ENCODE measurements at places on chromosomes 7 and 10. TPM values are rescaled to one million over a fixed set of nuclear protein-coding genes. Genes with fewer than 3 reads are reported as not detected.
A peak's percentile ranks its signal among the peaks of the same experiment; 100 is the strongest.

WNT2 gene
- not detected for total RNA-seq

LRRD1 gene
- total RNA-seq = not detected

ABCA13 gene
- not detected for total RNA-seq

DUS4L gene
- total RNA-seq = 7.7 TPM

TFR2 gene
- 0.22 TPM for total RNA-seq

TDRD1 gene
- total RNA-seq = 4.0 TPM

LRMDA gene
- total RNA-seq = 22.3 TPM

STAG3 gene
- total RNA-seq = 0.51 TPM

CRYGN gene
- total RNA-seq = not detected

ATP5MK gene
- total RNA-seq = 1,179 TPM

NME8 gene
- not detected for total RNA-seq

GRCh38 chr10:623014-623413, 66.5 kb downstream of the DIP2C start:
- DNase-seq = no peak

DNA sequence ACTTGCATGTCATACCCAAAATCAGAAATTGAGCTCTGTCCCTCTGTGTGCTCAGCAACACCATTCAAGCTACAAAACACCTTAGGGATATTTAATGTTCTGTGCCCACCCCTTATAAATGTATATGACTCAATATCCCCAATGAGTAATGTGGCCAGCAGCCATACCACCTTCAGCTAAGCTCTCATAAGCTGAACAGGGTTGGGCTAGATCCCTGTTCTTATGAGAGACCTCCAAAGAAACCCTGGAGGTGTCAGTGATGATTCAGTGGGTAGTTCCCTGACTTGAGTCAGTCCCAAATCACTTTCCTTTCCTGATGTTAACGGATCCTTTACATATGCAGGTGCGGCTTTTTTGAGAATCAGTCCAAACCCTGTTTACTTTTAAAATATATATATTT, 253.8 kb downstream of the CREB5 start:
- DNase-seq = no peak

DNA sequence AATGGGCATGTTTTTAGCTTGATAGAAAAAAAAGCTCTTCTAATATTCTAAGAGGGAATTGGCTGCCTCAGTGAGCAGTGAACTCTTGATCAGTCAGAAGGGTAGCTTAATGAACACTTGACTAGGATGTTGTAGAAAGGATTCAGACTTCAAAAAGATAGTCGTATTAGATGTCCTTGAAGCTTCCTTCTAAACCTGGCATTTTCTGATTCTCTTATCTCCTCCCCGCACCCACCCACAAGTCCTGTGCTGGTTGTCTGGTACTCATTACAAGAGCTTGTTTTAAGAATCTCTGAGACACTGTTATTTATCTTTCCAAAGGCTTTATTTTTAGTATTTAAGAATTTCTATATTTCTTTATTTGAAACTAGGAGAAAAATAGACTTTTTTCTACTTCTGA, 7.4 kb upstream of the SMIM30 start:
- DNase-seq = no peak

- no peak for DNase-seq
Observed at GRCh38 chr7:133164498-133164897, 82.6 kb upstream of the CHCHD3 start.

DNA sequence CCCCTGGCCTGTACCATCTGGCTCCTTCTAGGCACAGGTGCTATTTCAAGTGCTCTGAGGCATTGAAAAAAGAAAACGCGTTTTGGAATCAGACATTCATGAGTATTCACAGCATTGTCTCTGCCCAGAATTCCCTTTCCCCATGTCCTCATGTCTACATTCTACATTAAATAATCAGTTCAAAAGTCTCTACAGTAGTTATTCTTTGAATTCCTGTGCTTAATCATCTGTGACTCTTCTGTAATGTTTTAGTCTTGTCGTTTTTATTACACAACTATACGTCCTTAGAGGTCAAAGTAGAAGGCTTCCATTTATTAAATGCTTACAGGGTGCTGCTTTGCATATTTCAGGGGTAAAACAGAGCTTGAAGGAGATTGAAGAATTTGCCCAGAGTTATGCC, 95.7 kb downstream of the BICC1 start:
- no peak for DNase-seq

DNA sequence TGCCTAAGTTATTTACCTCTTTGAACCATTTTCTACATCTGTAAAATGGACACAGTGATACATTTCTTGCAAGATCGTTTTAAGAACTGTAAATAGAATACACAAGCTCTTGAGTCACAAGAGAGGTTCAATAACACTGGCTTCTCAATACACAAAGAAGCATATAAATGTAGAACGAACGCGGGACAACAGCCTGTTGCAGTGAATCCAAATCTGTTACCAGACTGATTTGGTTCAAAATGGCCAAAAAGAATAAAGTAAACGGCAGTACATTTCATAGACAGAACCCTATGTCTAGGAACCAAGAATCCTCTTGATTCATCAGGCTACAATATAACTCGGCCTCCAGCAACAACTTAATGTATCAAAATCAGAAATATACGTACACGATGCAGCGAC, 701 bp downstream of the MTPAP start:
- no peak for DNase-seq

DNA sequence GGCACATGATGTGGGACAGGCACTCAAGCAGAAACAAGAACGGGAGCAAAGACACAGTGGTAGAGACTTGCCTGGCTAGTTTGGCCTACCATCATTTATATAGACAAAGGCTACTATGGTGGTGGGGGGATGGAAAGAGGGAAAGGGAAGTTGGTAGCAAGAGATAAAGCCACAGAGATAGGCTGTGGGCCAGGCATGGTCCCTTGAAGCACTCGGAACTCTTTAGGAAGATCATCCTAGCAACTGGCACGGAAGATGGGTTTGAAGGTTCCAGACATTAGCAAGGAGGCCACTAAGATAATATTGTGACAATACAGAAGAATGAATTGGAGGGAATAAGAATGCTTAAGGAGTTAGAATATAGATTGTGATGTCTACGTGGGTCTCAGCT, 319.6 kb downstream of the ELMO1 start:
- no peak for DNase-seq

DNA sequence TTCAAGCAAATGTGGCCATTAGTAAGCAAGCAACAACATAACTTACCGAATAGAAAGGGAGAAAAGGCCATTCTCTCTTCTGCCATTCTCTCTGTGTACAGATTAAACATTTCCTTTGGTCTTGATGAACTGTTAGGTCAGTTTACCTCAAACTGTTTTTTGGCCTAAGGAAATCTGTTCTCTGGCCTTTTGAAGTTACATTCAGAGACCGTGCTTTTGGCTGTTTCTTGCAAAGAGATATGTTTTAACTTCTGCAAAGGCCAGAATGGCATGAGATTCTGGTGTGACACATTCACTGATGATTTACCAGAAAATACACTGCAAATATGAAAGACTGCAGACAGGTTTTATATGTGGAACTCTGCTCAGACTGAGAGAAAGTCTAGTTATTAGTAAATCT, 22.2 kb downstream of the AHR start:
- DNase-seq = no peak

- no peak for DNase-seq
Observed at GRCh38 chr10:49611166-49611815, 1.2 kb downstream of the SLC18A3 start.

DNA sequence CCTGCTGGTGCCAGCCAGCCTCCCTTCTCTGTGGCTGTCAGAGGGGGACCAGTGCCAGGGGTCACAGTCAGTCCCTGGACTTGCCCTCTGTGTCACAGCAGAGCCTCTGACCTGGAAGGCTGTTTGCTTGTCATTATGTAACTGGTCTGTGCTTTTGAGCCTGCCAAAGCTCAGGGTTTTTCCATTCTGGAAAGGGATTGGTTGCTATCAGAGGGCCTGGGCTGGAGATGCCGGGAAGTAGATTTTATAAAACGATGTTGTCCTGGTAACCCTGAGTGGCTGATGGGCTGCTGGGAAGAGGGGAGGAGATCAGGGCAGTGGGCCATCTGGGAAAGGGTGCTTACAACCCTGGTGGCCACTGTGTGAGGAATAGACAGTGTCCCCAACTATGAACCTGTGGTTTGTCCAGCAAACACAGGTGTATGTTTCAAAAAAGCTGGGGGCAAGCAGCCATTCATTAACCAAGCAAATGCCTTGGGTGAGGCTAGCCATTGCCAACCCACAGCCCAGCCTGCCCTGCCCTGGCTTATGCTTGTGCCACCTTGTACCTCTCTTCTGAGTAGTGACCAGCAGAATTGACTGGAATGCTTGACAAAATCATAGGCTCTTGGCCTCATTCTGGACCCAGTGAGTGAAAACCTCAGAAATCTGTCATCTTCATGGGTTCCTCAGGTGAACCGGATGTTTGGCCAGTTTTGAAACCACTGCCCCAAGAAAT, 21.6 kb downstream of the SFTPD start:
- DNase-seq = no peak

DNA sequence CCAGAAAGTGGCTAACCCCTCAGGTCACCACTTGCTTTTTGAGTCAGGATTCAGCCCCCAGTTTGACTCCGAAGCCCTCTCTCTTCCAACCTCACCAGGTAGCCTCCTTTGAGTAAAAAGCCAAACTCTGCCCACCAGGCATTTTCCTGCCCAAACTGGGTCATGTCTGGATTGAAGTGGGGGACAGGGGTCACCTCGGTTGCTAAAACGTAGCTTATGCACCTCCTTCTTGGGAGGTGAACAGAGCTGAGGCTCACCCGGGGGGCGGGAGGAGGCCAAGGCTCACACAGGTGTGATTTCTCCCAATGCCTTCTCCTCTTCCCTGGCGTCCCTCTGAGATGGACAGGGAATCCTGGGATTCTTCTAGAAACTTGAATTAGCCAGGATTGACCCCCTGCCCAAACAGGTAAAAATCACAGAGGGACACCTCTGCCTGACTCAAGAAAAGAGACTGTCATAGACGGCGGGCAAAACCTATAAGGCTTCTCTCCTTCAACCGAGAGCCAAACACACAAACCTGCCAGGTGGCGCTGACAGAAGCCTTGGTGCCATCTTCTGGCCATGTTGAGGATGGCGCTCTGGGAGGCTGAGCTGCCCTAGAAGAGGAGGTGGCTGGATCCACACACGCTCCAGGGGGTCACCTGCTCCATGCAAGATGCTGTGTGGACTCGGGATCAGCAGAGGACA, 51.6 kb downstream of the PRLHR start:
- DNase-seq = no peak

DNA sequence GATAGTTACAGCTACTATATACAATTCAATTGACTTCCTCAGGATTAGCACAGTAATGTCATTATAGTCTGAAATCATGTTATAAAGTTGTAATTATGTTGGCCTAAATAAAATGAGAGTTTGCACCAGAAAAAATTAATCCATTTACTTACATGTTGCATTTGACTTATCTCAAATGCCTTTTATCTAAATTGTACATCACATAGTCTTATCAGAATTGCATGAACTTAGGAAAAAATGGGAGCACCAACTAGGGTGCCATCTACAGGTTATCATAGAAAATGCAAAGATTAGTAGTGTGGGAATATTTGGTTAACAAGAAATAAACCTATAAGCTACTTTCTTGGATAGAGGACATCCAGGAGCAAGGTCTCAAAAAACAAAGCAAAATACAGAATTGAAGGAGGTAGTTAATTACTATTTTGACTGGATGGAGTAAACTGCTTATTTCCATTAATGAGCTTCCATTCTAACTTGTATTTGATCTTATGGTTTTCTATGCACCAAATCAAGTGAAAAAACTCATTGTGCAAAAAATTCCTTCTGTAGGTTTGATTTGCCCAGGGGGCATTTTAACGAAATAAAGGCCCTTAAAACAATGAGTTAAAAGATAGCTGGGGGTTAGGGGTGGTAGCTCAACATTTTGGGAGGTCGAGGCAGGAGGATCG, 60.0 kb upstream of the ORC5 start:
- no peak for DNase-seq

- peak; percentile 91 for DNase-seq
Observed at GRCh38 chr10:11045995-11046775, 28.5 kb downstream of the CELF2 start.

DNA sequence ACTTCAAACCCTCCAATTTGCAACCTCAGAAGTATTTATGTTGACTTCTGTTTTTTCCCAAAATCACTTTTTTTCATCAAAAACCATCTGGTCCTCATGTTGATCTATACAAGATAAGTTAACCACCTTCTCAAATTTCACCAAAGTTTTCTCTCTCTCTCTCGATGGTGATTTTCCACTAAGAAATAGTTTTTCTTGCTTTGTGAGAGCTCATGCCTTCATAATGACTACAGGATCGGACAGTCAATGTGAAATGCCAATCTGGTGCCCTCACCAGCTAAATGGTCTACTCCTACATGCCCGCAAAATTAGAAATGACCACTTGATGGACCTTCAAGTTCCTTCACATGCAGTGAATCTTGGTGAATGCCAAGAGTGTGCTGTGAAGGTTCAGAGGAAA, 40.4 kb downstream of the CNNM1 start:
- DNase-seq = no peak

DNA sequence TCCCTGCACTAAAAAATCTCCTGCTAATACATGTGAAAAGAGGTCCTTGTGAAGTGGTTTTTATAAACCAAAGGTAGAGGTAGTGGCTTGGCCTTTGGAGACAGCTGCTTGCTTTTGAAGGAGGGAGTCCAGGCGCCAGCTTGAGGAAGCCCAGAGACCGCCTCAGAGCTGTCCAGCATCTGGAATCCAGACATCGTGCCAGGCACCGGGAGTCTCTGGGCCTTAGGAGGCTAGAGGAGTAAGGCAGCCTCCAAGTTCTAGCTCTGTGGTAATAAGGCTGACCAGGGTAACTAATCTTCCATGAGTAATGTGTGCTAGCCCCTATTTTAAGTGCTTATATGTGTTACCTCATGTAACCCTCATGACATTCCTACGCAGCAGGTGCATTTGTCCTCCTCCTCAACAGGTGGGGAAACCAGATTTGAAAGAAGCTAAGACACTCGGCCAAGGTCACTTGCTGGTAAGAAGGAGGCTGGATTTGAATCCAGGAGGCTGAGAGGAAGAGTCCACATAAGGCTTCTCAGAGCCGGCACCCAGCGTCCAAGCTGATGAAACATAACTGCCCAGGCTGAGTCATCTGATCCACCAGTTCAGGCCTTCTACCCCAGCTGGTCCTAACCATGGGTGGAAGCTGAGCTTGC, 26.1 kb downstream of the PRLHR start:
- DNase-seq = no peak

- no peak for DNase-seq
Observed at GRCh38 chr10:87500646-87501048, 4.0 kb upstream of the MINPP1 start.

GRCh38 chr10:12631216-12631615, 281.9 kb downstream of the CAMK1D start:
- no peak for DNase-seq

GRCh38 chr10:118506671-118507590, 88.5 kb downstream of the PRLHR start:
- no peak for DNase-seq

GRCh38 chr7:100799037-100799896, 28.1 kb downstream of the EPHB4 start:
- no peak for DNase-seq

GRCh38 chr7:104367926-104368325, 39.5 kb downstream of the LHFPL3 start:
- no peak for DNase-seq

GRCh38 chr7:7851381-7851780, 117.2 kb upstream of the GLCCI1 start:
- DNase-seq = no peak

- DNase-seq = no peak
Observed at GRCh38 chr10:51108406-51108805, 34.1 kb downstream of the PRKG1 start.

GRCh38 chr10:114728325-114728724, 70.2 kb upstream of the ABLIM1 start:
- DNase-seq = no peak

GRCh38 chr7:158469396-158470051, 118.1 kb downstream of the PTPRN2 start:
- DNase-seq = no peak

Data from Right ventricle myocardium inferior (tissue), 1 donor.